T-helper 22 cell (primary cell): ENCODE measurements at places on chromosomes 12 and 14.

DNA sequence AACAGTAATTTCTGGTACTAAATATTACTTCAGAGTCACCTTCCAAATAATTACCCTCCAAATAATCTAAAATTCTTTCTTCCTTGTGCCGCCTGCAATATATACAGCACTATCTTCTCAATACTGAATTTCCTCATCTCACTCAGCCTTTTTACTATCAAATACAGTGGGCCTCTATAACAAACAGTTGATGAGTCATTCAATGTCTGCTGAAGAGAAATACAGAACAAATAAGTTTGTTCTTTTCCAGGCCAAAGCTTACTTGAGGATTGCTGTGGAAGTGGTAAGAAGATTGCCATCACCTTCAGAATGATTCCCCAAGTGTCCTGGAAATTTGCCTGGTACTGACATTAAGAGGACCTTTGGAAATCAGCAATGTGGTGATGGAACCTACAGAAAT, 218.2 kb upstream of the ARHGAP5 start:
- DNase-seq, result no peak

GRCh38 chr12:47705229-47705565, 633 bp downstream of the RPAP3 start:
- no peak for DNase-seq

GRCh38 chr14:35532783-35533356, 1.1 kb upstream of the INSM2 start:
- no peak for DNase-seq

DNA sequence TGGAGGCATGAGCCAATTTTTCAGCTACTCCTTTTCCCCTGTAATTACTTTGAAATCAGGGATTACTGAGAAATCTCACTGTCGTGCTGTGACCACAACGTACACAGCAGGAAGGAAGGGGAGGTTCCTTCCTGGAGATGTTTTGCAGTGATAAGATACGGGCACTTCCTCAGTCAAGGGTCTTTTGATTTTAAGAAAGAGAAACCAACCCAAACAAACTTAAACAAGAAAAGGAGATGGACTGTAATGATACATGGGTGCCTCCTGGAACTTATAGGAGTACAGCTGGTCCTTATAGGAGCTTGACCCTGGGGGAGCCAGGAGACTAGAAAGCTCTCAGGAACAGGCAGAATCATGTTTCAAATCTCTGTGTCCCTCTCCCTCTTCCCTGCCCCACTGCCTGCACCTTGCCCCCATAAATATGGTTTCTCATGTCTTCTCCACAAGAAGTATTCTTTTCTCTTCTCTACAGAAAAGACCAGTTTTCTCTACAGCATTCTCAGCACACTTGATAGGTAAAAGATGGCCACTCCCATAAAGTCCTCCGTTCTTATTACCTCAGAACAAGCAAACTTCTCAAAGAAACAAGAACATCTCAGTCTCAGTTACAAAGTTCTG, 281.1 kb upstream of the AMIGO2 start:
- DNase-seq, result peak; percentile 42

- no peak for DNase-seq
Observed at GRCh38 chr14:68018598-68018997, 199.0 kb downstream of the RAD51B start.
